Activated naive CD8-positive, alpha-beta T cell treated with anti-CD3 and anti-CD28 coated beads, Interleukin-2, amount 50 U/mL, for 16 hours (primary cell): ENCODE measurements at places on chromosomes 6 and 20.
A peak's percentile ranks its signal among the peaks of the same experiment; 100 is the strongest.

- DNase-seq, result no peak
These were observed 134.3 kb downstream of the SLC23A2 start for GRCh38 chr20:4867051-4867450.

GRCh38 chr6:137011406-137011805 lies 33.4 kb downstream of the IL20RA start:
- DNase-seq, result no peak

DNA sequence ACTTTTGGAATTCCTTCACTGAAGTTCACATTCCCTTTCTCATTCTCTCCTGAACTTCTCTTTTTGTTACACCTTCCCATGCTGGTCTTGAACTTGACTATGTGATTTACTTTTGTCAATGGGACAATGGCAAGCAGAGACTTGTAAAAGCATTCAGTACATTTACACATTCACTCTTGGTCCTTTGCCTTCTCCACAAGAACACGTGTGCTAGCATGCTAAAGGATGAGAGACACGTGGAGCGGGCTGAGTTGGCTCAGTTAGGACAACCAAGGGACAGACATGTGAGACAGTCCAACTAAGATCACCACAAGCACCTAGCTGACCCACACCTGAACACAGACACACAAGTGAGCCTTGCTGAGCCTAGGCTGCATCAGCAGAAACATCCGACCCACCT lies 91.3 kb upstream of the PAK5 start:
- DNase-seq, result no peak

DNA sequence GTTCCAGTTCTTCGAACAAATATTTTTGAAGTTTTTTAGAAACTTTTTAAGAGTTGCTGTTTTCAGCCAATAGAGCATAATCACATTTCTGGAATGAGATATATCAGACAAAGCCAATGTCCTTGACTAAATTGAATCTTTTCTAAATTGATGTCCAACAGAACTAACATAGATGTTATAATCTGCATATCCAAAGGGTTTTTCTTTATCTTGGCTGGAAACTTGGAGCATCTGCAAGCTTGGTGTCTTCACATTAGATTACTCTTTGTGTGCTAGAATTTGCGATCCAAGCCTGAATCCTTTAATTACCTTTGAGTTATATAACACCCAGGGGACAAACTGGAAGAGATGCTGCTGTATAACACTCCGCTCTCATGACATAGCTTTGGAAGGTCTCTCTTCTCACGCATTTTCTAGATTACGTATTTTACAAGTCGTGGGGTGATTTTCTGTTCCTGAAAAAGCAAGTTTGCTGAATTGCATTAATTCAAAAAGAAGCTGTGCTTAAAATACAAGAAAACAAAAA lies 64.4 kb upstream of the FUCA2 start:
- no peak for DNase-seq

GRCh38 chr6:1987640-1988039 lies 257.8 kb downstream of the GMDS start:
- DNase-seq, result no peak

GRCh38 chr6:166771701-166772100 lies 144.7 kb upstream of the RPS6KA2 start:
- no peak for DNase-seq

DNA sequence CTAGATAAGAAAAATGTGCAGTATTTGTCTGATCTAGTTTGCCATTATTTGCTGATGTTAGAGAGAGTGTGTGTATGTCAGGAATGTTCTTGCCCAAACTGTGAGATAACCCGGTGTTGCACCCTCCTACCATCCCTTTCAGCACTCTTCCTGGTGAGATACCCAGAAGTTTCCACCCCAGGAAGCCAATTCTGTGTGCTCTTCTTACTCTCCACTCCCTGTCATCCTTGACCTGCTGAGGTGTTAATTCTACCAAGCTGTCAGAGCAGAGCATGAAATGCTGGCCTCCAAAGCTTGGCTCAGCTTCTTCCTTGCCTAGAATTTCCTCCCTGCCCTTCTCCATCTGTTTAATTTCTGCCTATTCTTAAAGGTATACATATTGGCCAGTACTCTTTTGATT lies 237.3 kb upstream of the CNR1 start:
- DNase-seq, result no peak

DNA sequence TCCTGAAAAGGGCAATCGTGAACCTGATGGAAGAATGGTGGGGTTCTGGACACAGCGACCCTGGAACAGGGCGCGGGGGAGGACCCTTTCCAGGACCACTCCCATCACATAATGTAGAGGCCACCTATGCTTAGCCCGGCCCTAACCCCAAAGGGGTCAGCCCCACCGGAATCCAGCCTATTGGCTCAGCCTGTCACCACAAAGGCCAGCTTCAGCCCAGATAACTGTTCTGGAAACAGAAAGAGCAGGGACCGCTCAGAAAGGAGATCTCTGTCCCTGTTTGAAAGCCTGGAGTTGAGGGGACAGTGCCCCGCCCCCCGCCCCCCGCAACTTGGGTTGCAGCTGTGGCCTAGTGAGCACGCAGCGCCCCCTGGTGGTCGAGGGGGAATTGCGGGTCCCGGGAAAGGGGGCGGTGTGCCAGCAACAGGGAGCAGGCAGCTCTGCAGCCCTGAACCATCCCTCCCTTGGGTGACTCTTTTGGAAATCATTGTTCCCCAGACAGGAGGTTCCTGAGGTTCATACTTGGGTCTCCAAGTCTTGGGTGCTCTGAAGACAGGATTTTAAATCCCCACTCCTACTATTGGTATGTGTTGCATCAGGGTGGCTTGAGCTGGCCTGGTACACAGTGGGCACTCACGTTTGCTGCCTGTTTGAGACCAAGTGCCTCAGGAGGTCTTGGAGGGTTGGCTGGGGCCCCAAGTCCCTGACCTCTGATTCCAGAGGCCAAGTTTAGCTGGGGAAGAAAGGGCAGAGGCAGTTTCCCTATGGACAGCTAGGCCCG lies 1.5 kb downstream of the SIGLEC1 start:
- peak; percentile 56 for DNase-seq

- DNase-seq, result no peak
These were observed 41.3 kb downstream of the SYNJ2 start for GRCh38 chr6:158022749-158023596.

DNA sequence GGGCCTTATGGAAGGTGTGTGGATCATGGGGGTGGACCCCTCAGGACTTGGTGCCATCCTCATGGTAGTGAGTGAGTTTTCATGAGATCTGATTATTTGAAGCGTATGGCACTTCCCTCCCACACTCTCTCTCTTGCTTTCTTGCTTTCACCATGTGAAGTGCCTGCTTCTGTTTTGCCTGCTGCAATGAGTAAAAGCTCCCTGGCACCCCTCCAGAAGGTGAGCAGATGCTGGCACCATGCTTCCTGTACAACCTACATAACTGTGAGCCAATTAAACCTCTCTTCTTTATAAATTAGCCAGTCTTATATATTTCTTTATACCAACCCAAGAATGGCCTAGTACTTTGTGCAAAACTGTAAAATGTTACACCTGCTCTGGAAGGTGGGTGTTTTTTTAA lies 396.8 kb upstream of the HS3ST5 start:
- DNase-seq, result no peak

DNA sequence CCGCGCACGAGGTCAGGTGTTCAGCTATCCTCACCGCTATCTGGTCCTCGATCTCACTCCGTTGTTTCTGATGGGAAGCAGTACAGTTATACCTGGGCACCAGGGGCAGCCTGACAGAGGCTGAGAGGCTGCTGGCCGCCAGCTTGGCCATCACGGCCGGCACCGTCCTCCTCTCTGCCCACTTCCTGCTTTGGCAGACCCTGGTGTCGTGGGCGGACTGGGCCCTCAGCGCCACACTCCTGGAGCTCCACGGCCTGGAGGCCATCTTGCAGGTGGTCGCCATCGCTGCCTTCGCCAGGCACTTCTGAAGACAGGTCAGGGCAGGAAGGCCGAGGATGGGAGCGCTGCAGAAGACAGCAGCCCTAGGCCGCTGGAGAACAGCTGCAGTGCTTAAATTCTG lies 35.2 kb downstream of the NHSL1 start:
- DNase-seq, result no peak

GRCh38 chr20:5486377-5487054 lies 169.8 kb upstream of the PROKR2 start:
- no peak for DNase-seq

DNA sequence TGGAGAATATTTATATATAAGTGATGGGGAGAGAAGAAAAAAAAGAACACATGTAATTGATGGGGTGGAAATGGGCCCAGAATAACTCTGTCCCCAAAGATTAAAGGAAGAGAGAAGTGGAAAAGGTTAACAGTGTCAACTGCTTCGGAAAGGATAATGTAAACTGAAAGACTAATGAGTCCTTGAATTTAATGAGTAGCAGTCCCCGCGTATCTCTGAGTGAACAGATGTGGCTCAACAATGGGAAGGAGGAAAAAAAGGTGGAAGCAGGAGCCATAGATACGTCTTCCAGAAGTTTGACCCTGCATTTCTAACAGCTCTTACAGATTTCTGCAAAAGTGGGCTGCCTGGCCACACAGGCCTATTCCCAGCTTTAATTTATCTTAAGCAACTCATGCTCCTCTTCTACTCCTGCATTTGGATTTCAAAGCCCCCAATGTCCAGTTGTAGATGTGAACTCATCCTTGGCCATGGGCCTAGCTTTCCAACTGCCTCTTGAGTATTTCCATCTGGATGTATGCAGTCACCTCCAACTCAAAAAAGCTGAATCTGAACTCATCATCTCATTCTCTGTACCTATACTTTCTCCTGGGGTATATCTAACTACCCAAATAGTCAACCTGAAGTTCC lies 61.3 kb downstream of the DST start:
- no peak for DNase-seq

DNA sequence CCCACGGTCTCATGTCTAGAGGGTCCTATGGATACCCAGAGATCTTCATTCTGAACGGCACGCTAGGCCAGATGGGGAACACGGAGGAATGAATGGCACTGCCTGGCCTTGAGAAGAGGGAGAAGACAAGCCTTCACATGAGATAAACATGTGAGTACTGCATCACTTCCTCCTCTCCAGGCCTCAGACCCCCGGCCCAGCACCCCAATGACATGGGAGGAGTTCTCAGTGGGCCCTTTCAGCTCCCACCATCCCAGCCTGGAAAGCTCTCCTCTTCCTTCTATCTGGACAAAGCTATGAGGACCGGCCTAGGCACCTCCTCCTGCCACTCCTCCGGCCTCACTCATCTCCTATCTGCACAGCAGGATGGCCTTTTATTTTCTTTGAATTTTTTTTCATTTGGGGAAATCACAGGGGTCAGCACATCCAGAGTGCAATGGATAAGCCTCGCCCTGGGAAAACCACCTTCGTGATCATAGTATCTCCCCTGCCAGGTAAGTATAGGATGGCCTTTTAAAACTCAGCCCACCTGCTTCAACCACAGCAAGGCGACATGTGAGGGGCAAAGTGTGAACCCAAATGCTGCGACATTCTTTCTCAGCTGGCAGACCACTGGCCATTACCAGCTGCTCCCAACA lies 39.2 kb upstream of the CDKN1A start:
- DNase-seq, result no peak

- DNase-seq, result no peak
These were observed 74.7 kb upstream of the NOX3 start for GRCh38 chr6:155530219-155530834.

GRCh38 chr20:32999603-33000250 lies 4.5 kb downstream of the SUN5 start:
- no peak for DNase-seq

GRCh38 chr20:1381753-1382591 lies 10.9 kb downstream of the FKBP1A start:
- DNase-seq, result no peak

- DNase-seq, result no peak
These were observed 22.8 kb downstream of the FAM50B start for GRCh38 chr6:3871939-3872338.

GRCh38 chr6:20197251-20197650 lies 15.0 kb downstream of the MBOAT1 start:
- no peak for DNase-seq

GRCh38 chr20:63347081-63347741 lies 13.9 kb downstream of the CHRNA4 start:
- no peak for DNase-seq

- DNase-seq, result no peak
These were observed 135.4 kb downstream of the CDC5L start for GRCh38 chr6:44522871-44523270.

DNA sequence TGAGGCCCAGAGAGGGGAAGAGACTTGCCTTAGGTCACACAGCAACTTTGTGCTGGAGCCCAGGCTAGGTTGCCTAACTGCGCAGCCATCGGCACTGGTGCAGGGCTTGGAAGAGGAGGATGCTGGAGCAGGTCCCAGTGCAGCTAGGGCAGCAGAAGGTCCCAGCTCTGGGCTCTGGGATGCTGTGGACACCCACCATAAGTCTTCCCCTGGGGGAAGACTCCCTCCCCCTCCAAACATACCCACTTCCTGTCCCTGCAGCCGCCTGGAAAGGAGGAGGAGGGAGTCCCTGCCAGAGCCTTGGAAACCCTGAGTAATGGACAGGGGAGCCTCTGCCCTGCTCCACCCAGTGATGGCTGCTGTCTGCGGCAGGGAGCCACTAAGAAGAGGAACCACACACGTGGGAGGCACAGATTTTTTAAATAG lies 93.6 kb downstream of the NCR2 start:
- no peak for DNase-seq

DNA sequence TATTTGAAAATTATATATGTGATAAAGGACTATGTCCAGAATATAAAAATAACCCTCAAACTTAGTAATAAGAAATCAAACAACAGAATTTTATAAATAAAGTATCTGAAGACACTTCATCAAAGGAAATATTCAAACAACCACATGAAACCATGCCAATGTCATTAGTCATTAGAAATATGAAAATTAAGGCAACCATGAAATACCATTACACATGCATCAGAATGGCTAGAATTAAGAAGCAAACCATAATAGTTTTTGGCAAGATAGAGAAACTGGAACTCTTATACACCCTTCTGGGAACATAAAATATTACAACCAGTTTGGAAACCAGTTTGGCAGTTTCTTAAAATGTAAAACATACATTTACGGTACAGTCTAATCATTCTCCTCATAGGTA lies 137.2 kb upstream of the ADGRB3 start:
- DNase-seq, result no peak

- no peak for DNase-seq
These were observed 26.7 kb upstream of the NOL4L start for GRCh38 chr20:32611868-32612267.
